ENCODE measurements at places on chromosomes 1 and 21.

- DNase-seq = no peak
These were observed 301.1 kb upstream of the NRIP1 start for GRCh38 chr21:15365751-15366392.

DNA sequence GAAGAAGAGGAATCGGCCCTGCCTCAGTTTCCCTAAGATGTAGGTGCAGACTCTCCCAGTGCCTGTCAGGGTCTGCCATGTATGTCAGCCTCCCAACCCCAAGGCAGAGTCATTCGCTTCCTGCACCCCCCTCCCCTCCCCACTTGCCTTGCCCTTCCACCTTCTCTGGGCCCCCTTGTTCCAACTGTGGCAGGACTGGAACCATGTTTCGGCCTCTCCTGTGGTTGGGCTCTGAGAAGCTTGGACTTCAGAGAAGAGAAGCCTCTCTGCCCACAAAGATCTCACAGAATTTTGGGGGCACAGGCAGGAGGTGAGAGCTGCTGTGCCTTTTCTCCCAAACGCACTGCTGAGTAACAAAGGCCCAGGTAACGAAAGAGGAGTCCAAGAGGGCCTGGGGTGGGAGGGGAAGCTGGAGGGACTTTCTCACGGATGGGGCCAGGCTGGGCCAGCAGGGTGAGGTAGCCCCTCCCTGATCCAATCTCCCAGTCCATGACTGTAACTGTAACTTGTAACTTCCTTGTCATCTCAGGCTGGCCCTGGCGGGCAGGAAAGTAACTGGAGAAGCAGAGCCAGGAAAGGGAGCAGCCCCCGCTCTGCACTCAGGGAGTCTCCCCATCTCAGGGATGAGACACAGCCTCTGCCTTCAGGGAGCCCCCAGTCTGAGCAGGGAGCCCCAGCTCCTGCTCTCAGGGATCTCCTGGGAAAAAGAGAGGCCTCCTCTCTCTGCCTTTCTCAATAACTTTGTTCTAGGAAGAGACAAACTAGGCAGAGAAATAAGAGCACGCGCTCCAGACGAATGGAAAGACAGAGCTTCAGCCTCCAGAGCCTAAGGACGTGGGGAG lies 11.3 kb downstream of the CRABP2 start:
- DNase-seq = no peak

DNA sequence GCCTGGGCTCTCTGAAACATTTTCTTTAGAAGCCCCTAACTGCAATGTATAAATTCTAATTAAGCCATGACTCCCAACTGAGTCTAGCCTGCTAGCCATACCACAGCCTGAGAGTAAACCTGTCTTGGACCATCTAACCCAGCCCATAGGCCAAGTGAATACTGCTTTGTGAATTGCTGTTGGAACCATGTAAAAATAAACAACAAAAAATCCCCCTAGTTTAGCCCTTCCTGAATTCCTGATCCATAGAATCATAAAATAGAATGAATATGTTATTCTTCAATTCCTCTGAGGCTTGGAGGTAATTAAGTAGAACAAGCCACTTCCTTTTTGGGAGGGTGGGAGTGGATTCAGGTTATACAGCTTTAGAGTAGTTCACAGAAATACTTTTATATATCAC lies 1496.4 kb downstream of the MRPL39 start:
- no peak for DNase-seq

DNA sequence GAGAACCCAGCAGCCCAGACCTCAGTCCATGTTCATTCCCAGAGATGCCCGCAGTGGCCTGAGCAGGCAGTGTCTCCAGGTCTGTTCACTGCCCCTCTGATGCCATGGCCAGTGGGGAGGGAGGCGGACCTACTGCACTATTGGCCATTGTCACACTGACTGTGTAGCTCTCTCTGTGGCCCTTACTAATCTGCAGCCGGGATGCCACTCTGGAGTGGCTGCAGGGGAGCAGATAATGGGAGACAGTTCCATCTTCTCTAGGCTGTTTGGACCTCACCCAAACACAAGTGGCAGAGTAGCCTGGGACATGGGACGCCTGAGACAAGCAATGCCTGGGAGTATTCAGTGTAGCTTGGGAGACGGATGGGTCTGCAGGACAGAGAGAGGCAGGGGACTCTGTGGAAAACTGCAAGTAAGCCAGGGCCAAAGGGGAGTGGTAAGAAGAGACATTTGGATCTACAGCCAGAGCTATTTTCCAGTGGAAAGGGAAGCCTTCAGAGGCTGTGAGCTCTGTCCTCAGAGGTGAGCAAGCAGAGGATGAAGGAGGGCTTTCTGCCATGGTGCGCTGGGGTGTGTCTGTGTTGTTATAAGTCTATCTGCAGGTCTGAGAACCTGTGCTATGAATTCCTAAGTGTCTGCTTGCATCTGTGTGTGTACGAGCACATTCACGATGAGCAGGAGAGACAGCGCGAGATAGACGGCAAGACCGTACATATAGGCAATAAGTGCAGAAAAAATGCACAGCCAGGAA lies 26.7 kb downstream of the DMBX1 start:
- DNase-seq = no peak

DNA sequence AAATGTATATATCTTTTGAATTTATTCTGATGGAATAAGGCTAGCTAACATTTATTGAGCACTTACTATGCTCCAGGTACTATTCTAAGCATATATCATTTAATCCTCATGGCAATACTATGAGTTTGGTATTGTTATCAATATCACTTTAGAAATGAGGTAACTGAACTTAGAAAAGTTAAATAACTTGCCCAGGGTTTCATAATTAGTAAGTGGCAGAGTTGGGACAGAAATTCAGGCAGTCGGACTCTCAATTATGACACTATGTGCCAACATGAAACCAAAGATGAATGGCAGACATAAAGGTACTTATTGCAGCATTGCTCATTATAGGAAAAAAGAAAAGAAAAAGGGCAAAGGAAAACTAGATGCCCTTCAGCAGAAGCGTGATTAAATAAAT lies 48.2 kb downstream of the RAB3GAP2 start:
- DNase-seq = no peak

GRCh38 chr1:55720261-55720660 lies 505.1 kb upstream of the USP24 start:
- DNase-seq = no peak
